SK-N-SH (cell line): ENCODE measurements at places on chromosomes 3 and 15.

DNA sequence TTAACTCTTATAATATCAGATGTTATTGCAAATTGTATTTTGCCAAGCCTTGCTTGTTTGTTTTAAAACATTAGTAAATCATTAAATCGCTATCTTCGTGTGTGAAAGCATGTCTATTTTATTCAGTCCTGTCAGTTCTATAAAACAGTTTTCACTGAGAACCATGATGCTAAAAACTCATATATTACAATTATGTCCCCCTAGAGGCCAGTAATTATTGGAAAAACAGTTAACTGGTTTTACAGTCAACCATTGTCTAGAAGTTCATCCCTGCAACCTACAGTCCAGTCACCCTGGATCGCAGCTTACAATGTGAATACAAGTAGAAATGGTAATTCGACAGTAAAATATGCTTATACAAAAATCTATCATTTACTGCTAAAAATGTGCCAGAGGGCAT lies 311.5 kb upstream of the ROBO2 start:
- no peak for DNase-seq

DNA sequence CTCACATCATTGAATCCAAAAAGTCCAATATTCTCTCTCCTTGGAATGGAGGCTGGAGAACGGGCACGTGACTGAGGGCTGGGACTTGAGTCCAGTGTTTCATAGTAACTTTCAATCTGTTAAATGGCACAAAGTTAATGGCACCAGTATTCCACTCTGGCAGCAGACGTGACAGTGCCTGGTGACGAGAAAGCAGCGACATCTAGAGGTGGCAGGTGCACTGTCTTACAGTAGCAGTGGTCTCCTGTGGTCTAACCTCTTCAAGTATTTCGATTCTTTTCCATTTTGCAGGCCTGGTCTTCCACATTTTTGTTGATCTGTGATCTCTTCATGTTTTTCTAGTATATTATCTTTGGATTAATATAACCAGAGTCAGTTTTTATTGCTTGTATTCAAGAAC lies 107.1 kb downstream of the OXSM start:
- no peak for DNase-seq

GRCh38 chr15:35290301-35290721 lies 205.2 kb upstream of the NANOGP8 start:
- no peak for DNase-seq

GRCh38 chr3:160224811-160225175 lies 429 bp upstream of the C3orf80 start:
- DNase-seq, result no peak

DNA sequence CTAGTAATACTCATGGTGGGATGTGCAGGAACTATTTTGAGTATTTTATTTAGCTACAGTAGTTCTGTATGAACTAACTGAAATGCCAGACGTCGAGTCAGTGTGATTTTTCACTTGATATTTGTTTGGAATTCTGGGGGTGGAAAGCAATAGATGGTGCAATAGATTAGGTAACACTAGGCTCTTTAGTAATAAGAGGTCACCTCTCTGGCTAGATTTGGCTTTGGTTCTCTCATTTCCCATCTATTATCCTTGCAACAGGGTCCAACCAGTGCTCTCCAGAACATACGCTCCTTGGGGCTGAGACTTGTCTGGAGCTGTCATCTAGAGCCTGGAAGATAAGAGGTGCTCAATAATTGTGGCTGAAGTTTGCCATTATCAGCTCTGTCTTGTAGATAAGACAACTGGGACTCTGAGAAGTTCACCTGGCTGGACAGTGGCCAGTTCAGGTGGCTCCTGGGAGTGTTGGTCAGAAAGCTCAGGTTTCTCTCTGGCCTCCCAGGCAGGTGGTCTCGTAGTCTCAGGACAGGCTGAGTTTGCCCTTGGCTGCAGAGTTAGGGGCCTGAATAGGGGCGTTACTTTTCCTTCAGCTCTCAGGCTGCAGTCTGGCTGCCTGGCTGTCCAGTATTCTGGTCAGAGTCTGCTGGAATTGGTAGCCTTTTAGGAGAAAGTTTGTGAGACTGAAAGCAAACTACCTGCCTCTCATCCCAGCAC lies 277.5 kb upstream of the RGMA start:
- DNase-seq, result no peak

GRCh38 chr3:48478626-48479555 lies 25.1 kb downstream of the SHISA5 start:
- no peak for DNase-seq

- no peak for DNase-seq
These were observed 7.7 kb downstream of the MAPKAPK3 start for GRCh38 chr3:50624634-50625033.

DNA sequence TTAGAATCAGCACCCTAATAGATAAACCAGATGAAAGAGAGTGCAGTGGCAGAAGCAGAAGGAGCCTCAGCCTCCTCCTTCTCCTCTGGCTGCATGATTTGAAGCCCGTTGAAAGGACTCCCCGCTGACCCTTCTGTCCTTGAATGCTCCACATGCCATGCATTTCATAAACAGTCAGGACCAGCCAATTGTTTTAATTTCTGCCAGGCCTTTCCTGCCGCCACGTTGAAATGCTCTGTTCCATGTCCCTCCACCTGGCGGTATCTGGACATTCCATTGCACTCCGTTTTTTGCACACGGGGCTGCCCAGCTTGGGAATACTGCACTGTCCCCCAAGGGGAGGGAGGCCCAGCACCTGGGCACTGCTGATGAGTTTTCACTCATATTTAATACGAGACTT lies 35.2 kb upstream of the GLCE start:
- no peak for DNase-seq

- DNase-seq, result no peak
These were observed 9.3 kb downstream of the STRA6 start for GRCh38 chr15:74193299-74193718.

GRCh38 chr3:41434781-41435180 lies 235.5 kb downstream of the CTNNB1 start:
- no peak for DNase-seq

- no peak for DNase-seq
These were observed 251.8 kb upstream of the RORA start for GRCh38 chr15:61480863-61481262.

DNA sequence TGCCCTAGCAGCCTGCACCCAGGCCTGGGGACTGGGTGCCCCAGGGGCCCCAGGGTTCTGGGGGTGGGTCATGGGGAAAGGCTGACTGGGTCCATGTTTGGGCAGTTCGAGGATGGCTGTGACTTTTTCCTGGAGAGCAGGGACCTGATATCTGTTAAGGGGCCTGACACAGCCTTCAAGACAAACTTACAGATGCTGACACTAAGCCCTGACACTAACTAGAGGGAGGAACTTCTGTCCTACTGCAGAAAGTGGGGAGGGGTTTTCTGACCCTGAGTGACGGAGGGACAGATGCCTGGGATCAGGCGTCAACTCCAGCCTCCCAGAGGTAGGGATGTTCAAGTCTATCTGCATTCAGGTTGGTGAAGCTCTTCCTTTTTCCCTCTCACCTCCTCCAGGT lies 45.0 kb upstream of the SLC6A11 start:
- DNase-seq, result no peak

DNA sequence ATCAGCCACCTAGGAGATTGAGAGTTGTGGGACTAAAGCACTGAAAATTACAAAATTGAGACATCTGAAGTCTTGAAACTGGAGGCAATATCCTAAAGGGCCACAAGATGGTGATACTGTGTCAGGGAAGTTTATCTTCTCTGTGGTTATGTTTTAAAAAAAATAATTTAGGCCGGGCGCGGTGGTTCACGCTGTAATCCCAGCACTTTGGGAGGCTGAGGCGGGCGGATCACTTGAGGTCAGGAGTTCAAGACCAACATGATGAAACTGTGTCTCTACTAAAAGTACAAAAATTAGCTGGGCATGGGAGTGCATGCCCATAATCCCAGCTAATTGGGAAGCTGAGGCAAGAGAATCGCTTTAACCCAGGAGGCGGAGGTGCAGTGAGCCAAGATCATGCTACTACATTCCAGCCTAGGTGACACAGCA lies 17.9 kb upstream of the NIT2 start:
- DNase-seq, result peak; percentile 45

DNA sequence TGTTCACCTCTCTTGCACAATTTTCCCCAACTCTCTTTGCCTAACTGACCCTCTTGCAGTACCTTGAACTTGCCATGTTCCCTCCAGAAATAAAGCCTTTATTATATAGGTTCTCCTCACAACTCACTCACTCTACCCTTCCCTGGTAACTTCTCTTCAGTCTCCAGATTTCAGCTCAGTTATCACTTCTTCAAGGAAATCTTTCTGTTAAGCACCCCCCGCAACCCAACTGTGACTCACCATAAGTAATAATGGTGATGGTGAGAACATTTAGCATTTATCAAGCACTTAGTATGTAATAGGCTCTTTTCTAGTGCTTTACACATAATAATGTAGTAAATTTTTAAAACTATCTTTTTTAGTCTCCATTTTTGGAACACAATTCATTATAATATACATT lies 8.1 kb upstream of the OR5K1 start:
- no peak for DNase-seq

- peak; percentile 37 for DNase-seq
These were observed 28.3 kb downstream of the SRP14 start for GRCh38 chr15:40010686-40011085.

GRCh38 chr3:122755491-122755890 lies 38.1 kb downstream of the HSPBAP1 start:
- DNase-seq, result no peak

DNA sequence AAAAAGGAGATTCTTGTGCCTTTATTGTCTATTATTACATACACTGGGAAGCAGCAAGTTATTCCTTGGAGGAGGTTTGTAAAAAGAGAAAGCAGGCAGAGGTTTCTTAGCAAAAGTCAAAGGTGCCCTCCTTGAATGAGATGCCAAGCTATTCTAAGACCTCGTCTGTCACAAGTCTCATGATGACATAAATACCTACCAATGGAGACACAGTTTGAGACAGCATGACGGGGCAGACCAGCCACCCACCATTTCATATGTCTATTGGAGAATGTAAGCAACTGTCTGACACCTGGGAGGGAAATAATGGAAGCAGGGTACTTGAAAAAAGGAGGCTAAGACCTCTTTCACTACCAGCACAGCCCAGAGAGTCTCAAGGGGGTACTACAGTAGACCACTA lies 2.2 kb downstream of the RGMA start:
- DNase-seq, result no peak

DNA sequence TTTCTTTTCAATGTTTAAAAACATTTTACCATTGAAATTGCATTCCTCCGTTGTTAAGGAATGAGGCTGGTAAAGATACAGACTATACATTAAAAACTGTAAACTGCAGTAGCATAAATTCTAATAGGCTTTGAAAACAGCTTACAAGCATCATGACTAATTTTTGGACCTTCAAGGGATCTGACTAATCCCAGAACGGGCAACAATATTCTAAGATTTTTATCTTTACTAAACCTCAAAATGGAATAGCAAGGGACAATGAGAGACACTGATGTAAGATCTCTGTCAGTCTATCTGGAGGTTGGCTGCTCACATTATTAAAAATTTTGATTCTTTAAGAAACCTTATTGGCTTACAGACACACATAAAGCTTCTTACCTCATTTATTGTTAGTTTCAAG lies 74.7 kb downstream of the BTD start:
- DNase-seq, result no peak

- no peak for DNase-seq
These were observed 68.4 kb downstream of the LHFPL4 start for GRCh38 chr3:9485248-9485647.

GRCh38 chr3:63456901-63457300 lies 178.8 kb downstream of the SYNPR start:
- no peak for DNase-seq

DNA sequence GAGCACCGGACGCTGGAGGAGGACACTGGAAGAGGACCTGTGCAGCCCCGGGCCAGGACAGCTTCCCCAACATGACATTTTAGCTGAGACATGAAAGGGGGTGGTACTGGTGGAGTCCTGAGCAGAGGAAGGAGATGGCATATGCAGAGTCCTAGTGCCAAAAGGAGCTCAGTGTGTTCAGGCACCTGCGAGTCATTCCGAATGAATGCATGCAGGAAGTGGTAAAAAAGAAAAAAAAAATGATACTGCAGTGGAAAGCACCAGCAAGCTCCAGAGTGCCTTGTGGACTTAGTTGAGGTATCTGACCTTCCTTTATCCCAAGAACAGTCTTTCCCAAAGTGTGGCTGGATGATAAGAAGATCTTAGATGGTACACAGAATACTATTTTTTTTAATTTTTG lies 6.6 kb upstream of the ZNF148 start:
- DNase-seq, result no peak

- DNase-seq, result no peak
These were observed 315.4 kb downstream of the OXSM start for GRCh38 chr3:26105261-26105660.

- DNase-seq, result no peak
These were observed 161.7 kb downstream of the POLR2M start for GRCh38 chr15:57867970-57868798.

DNA sequence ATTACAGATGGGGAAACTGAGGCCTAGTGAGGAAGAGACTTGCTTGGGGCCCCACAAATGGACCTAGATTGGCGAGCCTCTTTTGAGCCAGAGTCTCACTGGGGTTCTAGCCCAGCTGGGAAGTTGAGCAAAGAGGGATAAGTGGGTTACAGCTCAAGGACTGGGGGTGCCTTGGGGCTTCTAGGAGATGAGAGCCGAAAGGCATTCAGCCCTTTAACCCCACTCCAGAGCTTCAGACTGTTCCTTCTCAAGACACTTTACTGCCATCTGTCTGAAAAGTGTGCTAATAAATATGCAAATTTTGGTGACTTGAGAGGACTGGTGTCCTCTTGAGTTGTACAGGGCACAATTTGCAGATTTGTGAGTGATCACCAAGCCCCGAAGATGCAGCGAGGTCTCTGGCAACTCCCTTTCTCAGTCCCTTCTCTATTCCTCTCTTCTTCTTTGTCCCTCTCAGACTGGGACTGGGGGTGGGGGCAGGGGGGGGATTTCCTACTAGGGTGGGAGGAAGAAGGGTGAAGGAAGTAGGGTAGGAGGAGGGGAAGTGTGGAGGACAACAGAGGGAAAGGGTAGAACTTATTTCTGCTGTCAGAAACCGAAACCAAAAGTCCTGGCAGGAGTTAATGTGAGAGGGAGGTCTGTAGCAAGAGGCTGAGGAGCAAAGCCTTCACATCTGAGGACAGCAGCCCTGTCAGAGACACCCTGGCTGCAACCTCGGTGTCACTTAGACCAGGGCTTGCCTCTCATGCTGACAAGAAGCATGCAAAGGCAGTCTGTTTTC lies 16.2 kb upstream of the ANKDD1A start:
- no peak for DNase-seq

DNA sequence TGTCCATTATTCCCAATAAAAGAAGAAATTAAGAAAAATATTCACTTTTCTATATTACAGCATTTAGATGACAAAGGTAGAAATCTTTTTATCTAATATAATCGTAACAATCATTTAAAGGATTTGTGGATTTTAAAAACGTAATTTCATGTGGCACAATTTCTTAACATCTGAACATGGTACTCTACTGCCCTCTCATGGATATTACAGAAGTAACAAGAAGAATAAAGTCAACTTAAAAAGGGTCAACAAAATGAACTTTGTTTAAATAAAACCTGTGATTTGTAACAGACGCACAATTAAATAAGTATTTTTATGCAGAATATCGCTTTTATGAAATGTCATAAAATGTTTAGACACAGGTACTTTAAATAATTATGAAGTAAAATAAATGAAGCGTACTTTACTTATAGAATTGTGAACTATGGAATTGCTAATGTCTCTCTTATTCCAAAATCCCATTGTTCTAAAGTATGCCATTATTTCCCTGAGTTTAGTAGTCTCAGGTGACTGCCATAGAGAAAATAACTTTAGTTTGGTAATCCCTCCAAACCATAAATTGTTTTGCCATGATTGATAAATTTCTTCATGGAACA lies 366.8 kb upstream of the ZNF385D start:
- DNase-seq, result peak; percentile 6

- no peak for DNase-seq
These were observed 57.7 kb downstream of the LIPC start for GRCh38 chr15:58489289-58490085.

GRCh38 chr15:98155356-98155755 lies 194.9 kb downstream of the ARRDC4 start:
- DNase-seq, result no peak
